ENCODE measurements at places on chromosomes 13 and 19. TPM values are rescaled to one million over a fixed set of nuclear protein-coding genes. Genes with fewer than 3 reads are reported as not detected.

DNA sequence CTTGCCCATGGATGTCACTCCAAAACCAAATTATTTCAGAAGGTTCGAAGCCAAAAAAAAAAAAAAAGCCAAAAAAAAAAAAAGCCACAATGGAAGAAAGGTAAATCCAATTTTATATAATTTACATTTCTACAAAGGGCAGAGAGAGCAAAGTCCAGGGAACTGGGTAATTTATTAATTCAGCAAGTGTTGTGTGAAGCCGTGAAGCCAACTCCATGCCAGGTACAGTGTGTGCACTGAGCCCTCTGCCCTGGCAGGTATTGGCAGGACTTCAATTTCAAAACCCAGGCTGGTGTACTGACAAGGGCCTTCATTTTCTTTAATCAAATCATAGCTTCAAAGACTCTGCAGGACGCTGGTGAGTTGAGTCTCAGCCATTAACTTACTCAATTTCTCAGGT is 5.5 kb upstream of the RFPL4A start:
- DNase-seq = no peak

DNA sequence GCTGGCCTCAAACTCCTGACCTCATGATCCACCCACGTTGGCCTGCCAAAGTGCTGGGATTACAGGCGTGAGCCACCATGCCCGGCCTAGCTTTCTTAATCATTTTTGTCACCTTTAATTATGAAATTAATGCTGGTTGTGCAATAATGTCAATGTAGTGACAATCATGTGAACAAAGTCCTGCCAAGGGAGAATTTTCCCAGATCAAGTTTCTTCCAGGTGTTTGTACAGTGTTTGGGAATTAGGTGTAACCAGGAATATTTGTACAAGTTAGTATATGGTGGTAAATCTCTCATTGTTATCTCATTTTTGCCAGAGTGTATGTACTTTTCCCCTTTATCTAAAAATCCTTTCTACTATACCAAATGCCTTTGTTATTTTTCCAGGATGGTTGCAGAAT is 171.1 kb downstream of the UGGT2 start:
- no peak for DNase-seq

- peak; percentile 55 for DNase-seq
These were observed 222.4 kb downstream of the NBEA start for GRCh38 chr13:35164324-35164932.

DNA sequence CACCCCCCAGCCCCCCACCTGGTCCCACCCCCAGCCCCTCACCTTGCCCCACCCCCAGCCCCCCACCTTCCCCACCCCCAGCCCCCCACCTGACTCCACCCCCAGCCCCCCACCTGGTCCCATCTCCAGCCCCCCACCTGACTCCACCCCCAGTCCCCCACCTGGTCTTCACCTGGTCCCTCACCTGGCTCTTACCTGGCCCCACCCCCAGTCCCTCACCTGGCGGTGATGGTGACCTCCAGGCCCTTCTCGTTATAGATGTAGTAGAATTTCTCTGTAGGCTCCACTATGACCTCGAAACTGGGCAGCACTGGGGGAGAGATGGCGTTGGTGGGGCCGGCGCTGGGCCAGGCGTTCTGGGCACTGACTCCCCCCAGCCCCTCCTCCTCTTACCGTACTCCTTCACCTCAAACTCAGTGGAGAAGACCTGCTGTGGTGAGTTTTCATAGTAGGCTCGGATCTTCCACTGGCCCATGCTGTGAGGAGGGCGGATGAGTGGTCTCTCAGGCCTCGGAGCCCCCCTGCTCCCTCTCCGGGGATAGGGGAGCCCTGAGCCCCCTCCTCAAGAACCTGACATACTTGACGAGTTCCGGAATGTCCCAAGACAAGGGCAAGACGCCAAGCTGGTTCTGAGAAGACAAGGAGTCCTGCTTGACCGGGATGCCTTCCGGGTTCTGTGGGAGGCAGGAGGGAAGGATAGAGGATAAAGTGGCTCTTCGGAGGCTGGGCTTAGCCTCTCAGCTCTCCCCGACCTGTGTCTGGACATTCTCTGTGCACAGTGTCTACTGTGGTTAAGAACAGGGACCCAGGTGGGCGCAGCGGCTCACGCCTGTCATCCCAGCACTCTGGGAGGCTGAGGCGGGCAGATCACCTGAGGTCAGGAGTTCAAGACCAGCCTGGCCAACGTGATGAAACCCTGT is 6.4 kb downstream of the C3 start:
- no peak for DNase-seq

DNA sequence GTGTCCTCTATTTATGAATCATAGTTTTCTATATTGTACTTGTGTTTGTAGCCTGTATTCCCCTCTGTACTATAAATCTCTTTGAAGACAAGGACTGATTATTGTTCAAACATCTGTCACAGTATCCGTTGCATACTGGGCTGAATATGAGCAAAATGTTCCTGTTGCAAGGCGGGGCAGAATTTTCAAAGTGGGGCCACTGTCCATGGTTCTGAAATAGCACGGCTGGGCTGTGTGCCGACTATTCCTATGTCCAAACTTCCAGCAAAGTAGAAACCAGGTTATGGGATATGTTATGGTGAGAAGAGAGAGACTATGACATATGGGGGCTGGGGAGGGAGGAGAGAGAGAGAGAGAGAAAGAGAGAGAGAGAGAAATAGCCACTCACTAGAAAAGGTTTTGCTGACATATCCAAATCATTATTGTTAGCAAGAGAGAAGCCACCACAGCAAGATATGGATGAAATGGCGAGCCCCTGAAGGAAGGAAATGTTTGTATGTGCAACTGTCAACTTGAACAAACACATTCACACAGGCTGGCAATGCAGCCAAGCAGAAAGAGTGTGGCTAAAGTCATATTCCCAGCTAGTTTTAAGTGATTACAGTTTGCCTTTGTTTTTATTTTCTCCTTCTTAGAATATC is 107.0 kb upstream of the GPR12 start:
- DNase-seq = peak; percentile 52

DNA sequence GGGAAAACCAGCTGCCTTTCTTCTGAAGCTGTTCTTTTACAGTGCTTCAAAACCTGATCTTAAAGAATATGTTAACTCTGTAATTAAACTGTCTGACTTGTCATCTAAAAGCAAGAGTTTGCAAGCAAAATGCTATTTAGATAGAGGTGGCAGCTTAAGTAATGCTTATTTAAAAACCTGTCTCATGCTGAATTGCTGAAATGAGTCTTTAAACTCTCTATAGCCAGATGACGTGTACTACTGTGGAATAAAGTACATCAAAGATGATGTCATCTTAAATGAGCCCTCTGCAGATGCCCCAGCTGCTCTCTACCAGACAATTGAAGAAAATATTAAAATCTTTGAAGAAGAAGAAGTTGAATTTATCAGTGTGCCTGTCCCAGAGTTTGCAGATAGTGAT is 22.9 kb downstream of the ITM2B start:
- DNase-seq = no peak

DNA sequence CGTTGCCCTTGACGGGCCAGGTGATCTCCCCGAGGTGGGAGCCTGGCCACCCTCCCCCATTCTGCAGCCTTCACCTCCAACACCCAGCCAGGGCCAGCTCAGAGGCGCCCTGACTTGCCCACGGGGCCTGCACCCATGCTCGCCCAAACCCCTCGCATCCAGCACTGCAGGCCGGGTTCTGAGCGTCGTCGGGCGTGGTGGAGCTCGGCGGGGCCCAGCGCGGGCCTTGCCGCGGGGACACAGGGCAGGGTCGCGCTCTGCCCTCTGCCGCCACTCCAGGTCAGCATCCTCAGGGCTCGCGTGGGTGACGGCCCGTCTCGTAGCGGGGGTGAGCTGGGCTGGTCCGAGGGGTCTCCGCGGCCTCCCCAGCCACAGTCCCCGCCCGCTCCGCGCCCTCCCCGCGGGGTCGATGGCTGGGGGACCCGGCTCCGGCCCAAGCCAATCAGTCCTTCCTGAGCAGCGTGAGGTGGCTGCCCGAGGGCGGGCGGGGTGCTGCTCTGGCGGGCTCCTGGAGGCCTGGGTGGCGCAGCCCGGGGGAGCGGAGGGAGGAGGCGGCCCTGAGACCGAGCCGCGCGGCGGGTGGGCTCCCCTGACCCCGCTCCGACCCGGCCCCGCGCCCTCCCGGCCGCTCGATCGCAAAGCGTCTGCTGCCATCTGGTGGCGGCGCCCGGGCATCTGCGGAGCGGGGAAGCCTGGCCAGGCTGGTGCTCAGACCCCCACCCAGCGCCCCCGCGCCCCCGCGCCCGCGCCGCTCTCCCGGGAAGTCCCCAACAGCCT is 61.4 kb downstream of the CCNE1 start:
- DNase-seq = peak; percentile 53

DNA sequence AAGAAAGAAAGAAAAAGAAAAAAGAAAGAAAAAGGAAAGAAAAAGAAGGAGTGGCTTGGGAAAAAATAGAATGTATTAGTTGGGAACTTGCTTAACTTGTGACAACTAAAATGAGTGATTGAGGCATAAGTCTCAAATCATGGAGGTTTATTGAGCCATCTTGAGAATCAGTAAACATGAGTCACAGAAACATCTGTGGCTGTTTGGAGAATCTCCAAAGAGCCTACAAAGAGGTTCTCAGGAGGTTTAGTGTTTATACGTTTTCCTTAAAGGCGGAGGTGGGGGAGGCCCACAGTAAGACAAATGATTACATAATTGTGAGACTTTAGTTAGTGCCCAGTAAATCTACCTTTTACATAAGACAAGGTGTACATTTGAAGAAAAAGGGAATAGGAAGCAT is 38.6 kb downstream of the WDR87 start:
- DNase-seq = peak; percentile 30

DNA sequence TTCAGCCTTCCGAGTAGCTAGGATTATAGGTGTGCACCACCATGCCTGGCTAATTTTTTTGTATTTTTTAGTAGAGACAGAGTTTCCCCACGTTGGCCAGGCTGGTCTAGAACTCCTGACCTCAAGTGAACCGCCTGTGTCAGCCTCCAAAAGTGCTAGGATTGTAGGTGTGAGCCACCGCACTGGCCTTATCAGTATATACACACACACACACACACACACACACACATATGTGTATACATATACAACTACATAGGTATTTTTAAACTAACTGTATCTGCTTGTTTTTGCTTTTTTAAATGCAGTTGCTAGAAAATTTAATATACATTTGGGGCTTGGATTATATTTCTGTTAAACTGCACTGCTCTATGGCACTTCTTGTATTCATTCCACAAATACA is 3.1 kb downstream of the CARD8 start:
- no peak for DNase-seq

- no peak for DNase-seq
These were observed 1081.9 kb downstream of the SLITRK1 start for GRCh38 chr13:82800391-82800790.

GRCh38 chr13:110479215-110479545 is 82.3 kb downstream of the RAB20 start:
- DNase-seq = no peak

GRCh38 chr13:74103196-74103595 is 31.0 kb downstream of the KLF12 start:
- no peak for DNase-seq

DNA sequence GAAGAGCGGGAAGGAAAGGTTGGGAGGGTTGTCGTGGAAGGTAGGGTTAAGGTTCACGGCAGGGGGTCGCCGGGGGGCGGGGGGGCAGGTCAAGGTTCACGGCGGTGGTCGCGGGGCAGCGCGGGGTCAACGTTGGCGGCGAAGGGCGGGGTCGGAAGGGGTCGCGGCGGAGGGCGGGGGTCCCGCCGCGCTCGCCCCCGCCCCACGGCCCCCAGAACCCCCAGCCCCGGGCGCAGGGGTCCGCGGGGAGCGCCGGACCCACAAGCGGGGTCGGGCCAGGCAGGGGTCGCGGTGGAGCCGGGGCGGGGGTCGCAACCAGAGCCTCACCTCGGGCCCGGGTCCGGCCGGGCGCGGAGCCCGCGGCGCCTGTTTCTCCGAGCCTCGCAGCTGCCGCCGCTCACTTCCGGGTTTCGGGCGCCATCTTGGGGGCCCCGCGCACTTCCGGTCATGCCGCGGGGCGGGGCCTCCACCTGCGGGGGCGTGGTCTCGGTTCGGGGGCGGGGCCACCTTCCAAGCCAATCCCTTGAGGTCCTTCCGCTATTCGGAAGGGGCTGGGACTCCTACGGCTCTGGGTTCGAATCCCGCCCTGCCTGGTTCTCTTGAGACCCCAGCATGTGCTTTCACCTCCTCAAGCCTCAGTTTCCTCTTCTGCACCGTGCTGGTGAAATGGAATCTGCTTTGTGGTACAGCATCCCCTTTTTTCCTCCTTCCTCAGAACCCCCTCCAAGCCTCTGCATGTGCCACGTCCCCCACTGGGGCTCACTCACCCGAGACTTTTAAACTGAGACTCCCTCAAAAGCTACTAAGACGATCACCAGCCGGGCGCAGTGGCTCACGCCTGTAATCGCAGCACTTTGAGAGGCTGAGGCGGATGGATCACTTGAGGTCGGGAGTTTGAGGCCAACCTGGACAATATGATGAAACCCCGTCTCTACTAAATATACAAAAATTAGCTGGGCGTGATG is at the start of gene SBNO2:
TSS of gene SBNO2 (minus strand) at position 424 of the 965 bp plus-strand sequence. CDS start 19,992 bp downstream, outside the sequence.
- peak; percentile 92 for DNase-seq

DNA sequence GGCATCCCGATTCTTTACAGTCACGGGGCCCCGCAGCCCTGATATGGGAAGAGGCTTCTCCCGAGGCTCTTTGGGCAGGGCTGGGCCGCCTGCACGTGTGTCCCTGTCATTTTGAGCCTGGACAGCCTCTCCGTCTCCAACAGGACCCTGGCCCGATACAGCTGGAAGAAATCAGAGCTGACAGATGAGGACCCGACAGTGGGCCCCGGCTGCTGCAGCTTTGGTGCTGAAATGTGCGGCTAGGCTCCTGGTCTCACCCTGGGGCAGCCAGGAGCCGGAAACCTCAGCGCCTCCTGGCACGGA is 3.2 kb downstream of the PIAS4 start:
- DNase-seq = no peak

- DNase-seq = no peak
These were observed 71.8 kb downstream of the CAB39L start for GRCh38 chr13:49371943-49372613.

DNA sequence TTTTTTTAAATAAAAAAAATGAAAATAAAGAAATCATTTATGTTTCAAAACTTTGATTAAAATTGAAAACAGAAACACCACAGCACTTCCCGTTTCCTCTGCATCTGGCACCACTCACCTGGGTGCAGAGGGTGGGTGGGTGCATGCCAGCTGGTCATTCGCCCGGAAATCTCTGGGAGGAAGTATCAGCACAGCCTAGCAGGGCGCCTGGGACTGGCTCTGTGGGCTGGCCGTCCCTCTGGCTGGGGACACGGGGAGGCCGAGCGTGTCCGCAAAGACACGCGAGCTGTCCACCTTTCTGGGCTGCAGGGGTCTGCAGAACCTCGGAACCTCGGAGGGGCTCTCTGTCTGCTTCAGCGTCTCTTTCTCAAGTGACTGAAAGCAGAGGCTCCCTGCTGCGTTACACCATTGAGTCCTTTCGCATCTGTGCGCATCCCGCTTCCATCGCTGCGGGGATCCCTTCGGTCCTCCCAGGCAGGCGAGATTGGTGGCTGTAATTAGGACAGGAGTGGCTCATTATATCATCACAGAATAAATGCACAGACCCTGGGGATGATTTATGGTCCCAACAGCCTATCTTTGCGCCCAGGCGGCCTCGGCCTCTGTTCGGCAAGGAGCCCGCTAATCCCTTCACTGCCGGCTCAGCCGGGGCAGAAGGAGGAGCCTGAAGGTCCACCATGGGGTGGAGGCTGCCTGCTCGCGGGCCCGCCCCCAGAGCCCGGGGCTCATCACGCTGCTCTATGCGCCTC is 17.2 kb downstream of the CRTC1 start:
- DNase-seq = peak; percentile 58

BLOC1S3 gene
- total RNA-seq = 10.0 TPM

ZNF565 gene
- total RNA-seq = 2.4 TPM

ANGPTL8 gene
- total RNA-seq = not detected

MEDAG gene
- total RNA-seq = 30.6 TPM

DIRAS1 gene
- 0.23 TPM for total RNA-seq

ZNF723 gene
- not detected for total RNA-seq

SIGLEC9 gene
- 0.19 TPM for total RNA-seq
